GM23248 (cell line): ENCODE measurements at places on chromosomes 7 and 10. TPM values are rescaled to one million over a fixed set of nuclear protein-coding genes. Genes with fewer than 3 reads are reported as not detected.

DNA sequence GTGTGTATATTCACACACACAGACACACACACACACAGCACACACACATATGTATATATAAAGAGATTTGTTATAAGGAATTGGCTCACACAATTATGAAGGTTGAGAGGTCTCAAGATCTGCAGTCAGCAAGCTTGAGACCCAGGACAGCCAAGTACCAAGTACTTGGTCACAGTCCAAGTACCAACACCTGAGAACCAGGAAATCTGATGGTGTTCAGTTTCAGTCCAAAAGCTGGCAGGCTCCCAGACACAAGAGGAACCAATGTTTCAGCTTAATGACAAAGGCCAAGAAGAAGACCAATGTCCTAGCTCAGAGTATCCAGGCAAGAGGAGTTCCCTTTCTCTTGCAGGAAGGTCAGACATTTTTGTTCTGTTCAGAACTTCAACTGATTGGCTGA, 780.2 kb downstream of the MAGI2 start:
- no peak for DNase-seq

- DNase-seq = no peak
Observed at GRCh38 chr10:3968727-3969126, 183.7 kb upstream of the KLF6 start.

- DNase-seq = no peak
Observed at GRCh38 chr10:75528392-75528791, 97.0 kb downstream of the LRMDA start.

DNA sequence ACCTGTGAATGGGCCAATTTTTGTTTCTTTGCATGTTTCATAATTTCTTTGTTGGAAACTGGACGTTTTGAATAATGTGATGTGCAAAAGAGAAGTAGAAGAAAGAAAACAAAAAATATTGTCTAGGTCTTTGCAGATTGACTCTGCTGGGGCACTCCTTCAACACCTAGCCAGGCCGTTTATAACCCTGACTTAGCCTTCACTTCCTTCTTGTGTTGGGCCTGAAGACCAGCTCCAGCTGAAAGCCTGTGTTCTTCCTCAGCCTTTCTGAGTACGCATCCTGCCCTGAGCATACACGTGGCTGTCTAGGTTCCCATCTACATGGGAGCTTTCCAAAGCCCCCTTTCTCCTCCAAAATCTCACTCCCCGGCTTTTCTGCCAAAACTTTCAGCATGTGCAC, 41.9 kb downstream of the LMTK2 start:
- DNase-seq = no peak

DNA sequence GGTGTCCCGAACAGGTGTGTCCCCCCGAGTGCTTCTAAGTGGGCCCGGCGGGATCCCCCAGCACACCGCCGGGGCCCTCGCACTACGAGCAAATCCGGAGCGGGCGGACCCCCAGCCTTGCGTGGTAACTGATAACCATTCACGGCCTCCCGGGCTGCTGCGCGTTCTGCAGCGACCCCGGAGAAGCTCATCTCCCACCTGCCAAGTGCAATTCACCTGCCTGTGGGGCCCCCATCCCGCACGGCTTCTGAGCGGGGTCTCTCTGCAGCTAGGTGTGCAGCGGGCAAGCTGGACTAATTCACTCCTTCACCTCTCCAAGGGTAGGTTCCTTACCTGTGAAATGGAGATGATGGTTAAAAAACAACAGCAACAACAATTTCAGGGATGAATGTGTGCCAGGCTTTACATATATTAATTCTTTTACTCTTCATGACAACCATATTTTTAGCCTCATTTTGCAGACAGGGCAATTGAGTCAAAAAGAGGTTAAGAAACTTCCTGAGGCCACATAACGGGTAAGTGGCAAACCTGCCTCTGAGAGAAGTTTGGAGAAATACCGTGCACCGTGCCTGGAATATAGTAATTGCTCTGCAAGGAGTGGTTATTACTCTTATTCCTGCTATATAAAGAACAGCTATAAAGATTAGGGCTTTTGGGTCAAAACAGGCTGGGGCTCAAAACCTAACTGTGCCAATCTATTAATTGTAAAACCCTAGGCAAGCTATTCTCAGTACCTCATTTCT, 652 bp upstream of the PODXL start:
- no peak for DNase-seq

GRCh38 chr10:20195076-20195475, 378.8 kb downstream of the PLXDC2 start:
- DNase-seq = no peak

GRCh38 chr7:77982926-77983550, 184.5 kb downstream of the PHTF2 start:
- peak; percentile 45 for DNase-seq

DNA sequence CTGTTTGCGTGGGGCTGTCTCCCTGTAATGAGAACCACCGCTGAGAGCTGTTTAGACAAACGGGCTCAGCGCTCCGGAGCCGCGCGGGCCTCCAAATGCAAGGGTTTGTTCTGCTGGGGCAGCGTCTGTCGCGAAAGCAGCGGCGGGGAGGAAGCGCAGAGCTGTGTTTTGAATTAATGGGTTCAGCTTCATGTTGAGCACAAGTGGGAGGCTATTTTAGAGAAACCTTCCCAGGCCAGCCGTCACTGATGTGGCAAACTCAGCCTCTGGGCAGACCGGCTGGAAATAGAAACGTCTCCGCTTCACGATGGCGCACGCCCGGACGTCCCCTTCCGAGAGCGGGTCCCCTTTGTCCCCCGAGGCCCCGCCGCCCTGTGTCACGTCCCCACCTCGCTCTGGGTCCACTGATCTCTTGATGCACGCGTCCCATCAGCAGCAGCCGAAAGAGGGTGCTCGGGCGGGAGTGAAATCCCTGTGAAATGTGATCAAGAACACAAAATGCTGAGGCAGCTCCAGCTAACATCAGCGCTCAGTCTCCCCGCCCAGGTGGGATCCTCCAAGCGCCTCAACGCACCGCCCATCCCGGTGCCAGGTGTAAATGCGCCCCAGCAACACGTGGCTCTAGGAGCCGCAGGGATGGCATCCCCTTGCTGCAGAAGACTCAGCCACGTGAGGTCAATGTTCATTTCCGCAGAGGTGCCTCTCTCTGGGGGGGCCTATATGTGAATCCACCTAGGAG, 44.9 kb downstream of the BAMBI start:
- DNase-seq = peak; percentile 25

DNA sequence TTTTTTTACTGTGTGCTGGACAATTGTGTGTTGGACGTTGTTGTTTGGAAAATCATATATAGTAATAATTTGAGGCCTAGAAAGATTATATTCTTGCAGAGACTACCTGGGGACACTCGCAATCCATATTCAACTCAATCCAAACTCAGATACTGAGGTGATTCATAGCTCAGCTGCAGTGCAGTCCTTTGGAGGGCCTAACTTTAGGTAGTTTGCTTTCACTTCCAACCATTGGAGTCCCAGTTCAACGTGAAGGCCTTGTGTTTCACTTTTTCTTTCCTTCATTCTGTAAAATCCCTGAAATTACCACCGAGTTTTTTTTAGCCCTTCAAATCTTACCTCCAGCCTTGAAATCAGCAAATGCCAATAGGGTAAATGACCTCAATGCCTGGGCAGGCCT, 32.3 kb downstream of the ATRNL1 start:
- no peak for DNase-seq

DNA sequence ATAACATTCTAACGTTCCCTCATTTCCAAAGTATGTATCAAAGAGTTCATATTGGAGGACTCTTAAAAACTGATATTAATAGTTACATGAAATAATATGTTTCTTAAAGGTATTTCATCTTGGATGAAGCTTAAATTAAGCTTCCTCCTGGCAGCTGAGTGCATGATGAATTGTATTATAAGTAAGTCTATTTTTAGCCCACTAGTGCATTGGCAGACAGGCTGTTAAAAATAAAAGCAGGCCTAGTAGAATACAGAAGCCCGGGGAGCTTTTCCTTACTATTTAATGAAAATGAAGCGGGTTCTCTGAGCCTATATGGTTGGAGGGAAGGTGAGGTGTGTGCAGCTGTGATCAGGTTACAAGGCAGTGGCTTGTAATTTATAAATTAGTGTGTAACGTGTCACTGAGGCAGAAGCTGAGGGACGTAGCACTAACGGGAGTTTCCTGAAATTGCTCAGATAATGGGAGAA, 130.7 kb upstream of the KMT2E start:
- peak; percentile 28 for DNase-seq

- DNase-seq = no peak
Observed at GRCh38 chr7:101612885-101613515, 16.1 kb downstream of the MYL10 start.

DNA sequence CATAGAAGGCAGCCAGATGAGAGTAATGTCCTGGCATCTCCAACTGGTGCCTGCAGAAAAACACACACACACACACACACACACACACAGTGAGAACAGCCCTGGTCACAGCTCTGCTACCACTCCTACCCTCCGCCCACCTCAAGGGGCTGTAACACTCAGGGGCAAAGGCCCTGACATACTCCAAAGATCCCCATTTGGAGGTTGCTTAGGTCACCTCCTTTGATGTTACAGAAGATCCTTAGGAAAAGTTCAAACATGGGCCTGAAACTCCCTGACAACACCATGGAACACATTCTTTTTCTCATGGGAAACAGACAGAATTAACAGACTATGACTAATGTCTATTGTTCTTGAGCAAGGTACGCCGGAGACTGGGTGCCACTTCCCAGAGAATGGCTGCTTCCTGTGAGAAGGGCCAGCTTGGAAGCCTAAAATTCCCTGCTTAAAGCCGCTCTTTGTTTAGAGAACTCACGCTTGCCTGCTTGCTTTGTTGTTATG, 27.7 kb downstream of the DENND11 start:
- DNase-seq = peak; percentile 6

GRCh38 chr10:77190291-77190690, 447.3 kb downstream of the KCNMA1 start:
- no peak for DNase-seq

DNA sequence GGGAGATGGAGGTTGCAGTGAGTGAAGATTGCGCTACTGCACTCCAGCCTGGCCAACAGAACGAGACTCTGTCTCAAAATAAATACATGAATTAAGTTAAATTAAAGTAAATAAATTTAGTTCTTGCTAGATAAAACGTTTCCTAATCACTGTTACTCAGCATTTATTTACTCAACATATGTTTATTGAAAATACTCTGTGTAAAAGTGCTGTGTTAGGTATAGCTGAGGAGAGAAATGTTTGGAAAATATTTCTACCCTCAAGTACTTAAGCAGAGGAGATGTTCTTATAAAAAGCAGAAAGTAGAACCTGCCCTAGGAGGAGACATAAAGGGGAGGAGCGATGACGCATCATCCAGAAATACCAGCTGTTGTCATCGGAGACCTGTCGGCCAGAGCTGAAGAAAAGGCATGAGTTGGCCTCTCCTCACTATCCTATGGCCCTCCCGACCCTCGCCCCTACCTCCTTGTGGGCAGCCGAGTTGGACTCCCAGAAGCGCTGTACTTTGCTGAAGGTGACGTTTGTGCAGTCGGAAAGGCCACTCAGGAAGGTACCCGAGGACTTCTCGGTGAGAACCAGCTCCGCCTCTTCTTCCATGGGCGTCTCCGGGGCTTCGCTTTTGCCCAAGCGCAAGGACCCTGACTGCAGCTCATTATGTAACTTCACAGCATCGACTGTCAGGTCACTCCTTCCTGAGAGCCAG, 1.1 kb downstream of the RRP12 start:
- DNase-seq = peak; percentile 87

DNA sequence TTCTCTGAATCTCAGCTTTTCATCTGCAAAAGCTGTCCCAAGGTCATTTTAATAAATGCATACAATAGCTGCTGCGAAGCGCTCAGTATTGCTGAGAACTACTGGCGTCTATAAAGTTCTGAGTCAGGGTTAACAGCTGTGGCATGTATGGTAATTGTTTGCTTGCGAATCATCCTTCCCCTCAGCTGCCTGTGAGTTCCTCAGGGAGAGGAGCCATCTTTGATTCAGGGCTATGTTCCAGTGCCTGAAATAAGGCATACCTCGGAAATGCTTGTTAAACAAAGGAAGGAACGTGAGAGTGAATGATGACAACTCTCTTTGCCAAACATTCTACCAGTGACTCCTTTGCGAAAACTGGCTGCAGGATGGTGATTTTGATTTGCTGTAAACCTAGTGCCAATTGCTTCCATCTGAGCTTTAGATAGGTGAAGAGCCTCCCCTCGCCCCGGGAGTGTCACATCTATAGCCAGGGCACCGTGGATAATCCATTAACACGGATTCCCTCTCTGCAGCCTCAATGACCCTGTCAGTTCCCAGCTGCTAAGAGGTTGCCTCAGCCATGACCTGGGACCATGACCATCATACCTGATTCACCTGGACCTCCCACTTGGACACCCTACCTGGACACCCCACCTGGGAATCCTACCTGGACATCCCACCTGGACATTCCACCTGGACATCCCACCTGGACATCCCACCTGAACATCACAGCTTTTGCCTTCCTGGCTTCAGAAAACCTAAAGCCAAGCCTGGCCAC, 39.6 kb downstream of the GPRIN2 start:
- peak; percentile 95 for DNase-seq

DNA sequence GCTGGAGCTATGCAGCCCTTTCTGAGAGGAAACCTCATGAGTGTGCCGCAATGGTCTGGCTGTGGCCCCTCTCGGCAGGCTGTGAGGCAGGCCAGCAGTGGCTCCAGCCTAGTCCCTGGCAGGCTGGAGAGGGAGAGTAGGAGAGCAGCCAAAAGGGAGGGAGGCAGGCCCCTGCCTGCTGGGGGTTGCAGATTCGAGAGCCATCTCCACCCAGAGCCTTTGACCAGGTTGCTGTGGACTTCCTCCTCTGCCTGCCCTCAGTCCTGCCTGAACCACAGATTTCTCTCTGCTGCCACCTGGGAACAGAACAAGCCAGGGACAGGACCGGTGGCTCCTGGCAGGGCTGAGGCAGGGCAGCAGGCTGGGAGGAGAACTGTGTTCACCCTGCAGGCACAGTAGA, 13.9 kb downstream of the PAX2 start:
- no peak for DNase-seq

DNA sequence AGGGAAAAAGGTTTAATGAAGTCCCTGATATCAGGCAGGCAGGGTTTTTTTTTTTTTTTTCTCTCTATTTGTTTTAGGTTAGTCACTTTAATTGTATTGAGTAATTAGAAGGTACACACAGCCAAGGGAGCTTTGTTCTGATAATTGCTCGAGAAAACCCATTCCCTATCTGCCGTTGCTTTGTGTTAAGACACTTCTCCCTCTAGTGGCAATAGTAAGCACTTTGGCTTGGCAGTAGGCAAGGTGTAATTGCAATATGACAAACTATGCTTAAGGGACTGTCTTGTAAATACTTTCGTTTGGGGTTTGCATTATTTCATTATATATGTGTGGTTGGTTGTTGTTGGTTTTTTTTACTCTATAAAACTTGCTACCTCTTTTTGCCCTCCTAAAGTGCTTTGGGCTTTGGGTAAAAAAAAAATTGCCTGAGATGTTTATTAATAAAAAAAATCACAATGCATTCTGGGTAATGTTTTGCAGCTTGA, 113.4 kb downstream of the BTRC start:
- peak; percentile 86 for DNase-seq

- DNase-seq = peak; percentile 40
Observed at GRCh38 chr7:129780257-129780973, 168.9 kb downstream of the NRF1 start.

Gene MASTL
- total RNA-seq = 8.6 and 8.9 TPM in 2 replicates

Gene RPP30
- 31.3 and 31.5 TPM in 2 replicates for total RNA-seq

Gene ACTR3C
- not detected in 2 replicates for total RNA-seq

Gene KLLN
- 1.1 TPM in 1 of 2 replicates, not detected in the other for total RNA-seq

Gene TASOR2
- 51.9 and 60.7 TPM in 2 replicates for total RNA-seq

Gene FAM24B
- 3.3 and 3.8 TPM in 2 replicates for total RNA-seq

Gene ASZ1
- total RNA-seq = not detected in 2 replicates

Gene SORCS1
- not detected in 2 replicates for total RNA-seq

Gene TLL2
- total RNA-seq = 0.43 TPM in 1 of 2 replicates, not detected in the other

Gene FRG2B
- not detected in 2 replicates for total RNA-seq

Gene RRP12
- total RNA-seq = 17.1 and 17.7 TPM in 2 replicates

Gene PGAM2
- not detected in 2 replicates for total RNA-seq

Gene SLC29A4
- total RNA-seq = 1.2 and 2.1 TPM in 2 replicates

Gene NXPH1
- not detected in 2 replicates for total RNA-seq
